ENCODE measurements at places on chromosomes 1 and 21.

GRCh38 chr1:46691997-46692790 lies 20.5 kb downstream of the TEX38 start:
- no peak for DNase-seq

- DNase-seq, result no peak
These were observed 53.2 kb downstream of the TRIM33 start for GRCh38 chr1:114457675-114458236.

DNA sequence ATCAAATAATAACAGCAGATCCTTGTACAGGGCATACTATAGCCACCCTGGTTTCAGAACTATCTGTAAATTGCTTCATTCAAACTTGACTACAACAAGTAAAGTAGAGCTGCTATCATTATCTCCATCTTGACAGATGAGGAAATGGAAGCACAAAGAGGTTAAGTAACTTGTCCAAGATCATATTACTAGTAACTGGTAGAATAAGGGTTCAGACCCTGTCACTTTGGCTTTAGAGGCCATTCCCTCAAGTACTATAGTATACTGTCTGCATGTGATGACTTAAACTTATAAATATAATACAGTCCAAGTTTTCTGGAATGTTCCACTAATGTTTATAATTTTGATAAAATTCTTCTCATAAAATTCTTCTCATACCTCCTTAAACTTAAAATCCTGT lies 24.8 kb downstream of the PGM1 start:
- no peak for DNase-seq

DNA sequence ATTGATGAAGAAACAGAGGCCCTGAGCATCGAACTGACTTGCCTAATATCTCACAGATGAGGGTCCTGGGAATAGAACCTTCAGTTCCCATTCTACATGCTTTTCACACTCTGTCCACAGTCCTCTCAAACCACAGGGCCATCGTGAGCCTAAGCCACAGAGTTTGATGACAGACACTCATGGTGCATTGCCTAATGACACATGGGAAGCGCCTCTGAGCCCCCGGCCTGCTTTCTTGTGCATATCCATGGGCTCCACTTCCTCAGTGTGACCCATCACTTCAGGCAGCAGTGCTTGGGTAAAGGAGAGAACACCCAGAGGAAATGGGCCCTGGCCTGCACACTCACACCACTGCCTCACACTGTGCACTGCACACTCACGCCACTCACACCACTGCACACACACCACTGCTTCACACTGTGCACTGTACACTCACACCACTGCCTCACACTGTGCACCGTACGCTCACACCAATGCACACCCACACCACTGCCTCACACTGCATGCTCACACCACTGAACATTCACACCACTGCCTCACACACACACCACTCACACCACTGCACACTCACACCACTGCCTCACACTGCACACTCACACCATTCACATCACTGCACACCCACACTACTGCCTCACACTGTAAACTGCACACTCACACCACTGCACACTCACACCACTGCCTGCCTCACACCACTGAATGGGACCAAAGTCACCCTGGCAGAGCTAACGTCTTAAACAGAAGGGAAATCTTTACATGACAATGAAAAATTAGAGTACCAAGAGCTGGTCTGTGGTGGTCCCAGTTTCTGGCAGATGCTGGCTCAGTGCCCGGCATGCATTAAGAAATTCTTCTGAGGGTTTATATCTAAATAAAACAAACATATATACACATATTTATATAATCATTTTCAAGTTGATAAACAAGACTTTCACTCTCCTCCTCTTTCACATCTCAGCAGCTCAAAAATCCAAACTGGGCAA lies 53.0 kb downstream of the KANK4 start:
- no peak for DNase-seq

- DNase-seq, result peak; percentile 43
These were observed 25.4 kb downstream of the PTPRC start for GRCh38 chr1:198664068-198664788.

- DNase-seq, result peak; percentile 47
These were observed 235.7 kb upstream of the RAB4A start for GRCh38 chr1:229035054-229035747.

GRCh38 chr21:25283720-25284119 lies 323.6 kb downstream of the MRPL39 start:
- peak; percentile 60 for DNase-seq

DNA sequence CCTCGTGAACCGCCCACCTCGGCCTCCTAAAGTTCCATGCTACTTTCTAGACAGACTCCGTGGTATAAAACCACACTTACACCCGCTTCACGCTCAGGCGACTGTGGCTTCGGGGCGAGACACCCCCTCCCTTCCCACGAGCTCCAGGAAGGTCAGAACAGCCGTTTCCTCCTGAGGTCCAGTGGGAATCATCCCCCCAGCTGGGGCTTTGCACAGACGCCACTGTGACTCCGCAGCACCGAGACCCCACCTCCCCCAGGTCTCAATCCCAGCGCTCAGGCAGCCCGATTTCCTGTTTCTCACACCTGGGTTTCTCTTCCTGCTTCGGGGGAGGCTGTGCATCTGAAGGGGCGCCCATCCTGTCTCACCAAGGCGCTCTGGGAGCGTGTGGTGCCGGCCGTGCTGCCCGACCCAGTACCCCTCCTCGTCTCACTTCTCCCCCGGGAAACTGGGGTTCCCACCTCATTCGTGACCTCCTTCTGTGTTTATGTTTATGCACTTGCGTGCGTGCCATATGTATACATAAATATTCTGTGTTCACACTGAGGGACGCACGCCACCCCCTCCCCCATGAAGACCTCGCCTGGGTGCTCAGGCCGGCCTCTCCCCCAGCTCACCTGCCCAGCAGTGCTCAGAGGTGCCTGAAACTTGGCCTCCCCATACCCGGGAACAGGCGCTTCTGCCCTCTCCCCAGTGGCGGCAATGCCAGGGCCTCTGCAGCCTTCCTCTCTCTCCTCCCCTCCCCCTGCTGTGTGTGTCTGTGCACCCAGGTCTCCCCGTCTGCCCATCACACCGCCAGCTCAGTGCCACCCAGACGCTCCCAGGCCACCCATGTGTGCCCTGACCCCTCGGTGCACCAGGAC lies 14.6 kb downstream of the SLC35E2B start:
- peak; percentile 88 for DNase-seq

DNA sequence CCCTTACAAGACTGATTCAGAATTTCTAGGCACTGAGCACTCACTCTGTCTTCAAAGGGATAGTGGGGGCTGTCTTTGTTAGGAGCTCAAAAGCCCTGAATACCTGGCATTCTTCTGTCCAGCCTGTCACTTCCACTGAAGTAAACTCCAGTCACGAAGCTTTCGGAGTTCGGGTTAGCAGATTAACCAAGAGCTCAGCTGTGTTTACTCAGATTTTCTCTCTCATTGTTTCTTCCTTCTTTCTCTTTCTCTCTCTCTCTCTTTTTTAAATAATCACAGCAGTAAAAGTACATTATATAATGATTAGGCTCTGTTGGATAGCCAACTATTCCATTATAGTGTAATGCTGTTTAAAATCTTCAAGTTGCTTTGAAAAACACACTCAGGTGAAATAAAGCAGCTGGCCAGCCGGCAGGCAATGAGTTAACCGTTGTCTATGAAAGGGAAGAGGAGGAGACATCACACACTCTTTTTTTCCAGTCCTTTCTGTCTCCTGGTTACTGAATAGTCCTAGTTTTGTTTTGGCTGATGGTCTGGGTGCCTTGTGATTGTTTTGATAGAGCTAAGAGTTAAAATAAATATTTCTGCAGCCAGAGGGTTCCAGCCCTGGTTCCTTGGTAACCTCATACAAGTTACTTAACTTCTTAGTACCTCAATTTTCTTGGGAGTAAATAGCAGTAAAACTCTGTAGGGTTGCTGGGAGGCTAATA lies 89.8 kb downstream of the ADSS2 start:
- no peak for DNase-seq

DNA sequence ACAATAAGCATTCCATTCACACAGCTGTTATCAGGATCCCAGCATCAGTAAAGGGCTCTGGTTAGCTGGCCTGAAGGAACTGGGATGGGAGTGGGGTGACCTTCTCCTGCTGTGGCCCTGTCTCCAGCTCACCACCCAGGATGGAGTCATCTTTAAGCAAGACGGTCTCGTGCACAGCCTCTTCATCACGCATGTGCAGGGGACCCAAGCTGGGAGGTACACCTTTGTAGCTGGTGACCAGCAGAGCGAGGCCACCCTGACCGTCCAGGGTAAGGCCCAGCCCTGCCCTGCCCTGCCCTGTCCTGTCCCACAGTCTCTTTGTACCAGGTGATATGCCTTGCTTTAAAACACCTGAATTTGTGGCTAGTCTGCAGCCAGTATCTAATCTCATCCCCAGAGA lies 24.3 kb downstream of the IGFN1 start:
- DNase-seq, result no peak

GRCh38 chr1:17795836-17796645 lies 40.9 kb downstream of the ACTL8 start:
- no peak for DNase-seq

GRCh38 chr1:22673486-22674409 lies 20.7 kb downstream of the C1QB start:
- peak; percentile 56 for DNase-seq

DNA sequence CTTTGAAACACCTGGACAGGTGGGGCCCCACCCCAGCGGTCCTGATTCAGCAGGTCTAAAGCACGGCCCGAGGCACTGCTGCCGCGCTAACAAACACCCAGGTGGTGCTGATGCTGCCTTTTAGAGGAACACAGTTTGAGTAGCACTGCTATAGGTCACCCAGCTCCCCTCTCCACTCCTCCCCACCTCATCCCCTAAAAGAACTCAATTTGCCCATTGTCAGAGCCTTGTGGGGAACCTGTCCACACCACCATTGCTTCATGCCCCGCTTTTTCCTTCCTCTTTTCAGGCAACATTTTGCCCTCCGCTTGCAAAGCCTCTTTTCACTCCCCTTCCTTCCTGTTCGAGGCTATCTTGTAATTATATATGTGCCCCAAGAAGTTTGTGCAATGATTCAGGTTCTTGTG lies 26.2 kb upstream of the PADI4 start:
- DNase-seq, result no peak

GRCh38 chr1:119467219-119467618 lies 39.8 kb upstream of the HSD3B1 start:
- DNase-seq, result no peak

DNA sequence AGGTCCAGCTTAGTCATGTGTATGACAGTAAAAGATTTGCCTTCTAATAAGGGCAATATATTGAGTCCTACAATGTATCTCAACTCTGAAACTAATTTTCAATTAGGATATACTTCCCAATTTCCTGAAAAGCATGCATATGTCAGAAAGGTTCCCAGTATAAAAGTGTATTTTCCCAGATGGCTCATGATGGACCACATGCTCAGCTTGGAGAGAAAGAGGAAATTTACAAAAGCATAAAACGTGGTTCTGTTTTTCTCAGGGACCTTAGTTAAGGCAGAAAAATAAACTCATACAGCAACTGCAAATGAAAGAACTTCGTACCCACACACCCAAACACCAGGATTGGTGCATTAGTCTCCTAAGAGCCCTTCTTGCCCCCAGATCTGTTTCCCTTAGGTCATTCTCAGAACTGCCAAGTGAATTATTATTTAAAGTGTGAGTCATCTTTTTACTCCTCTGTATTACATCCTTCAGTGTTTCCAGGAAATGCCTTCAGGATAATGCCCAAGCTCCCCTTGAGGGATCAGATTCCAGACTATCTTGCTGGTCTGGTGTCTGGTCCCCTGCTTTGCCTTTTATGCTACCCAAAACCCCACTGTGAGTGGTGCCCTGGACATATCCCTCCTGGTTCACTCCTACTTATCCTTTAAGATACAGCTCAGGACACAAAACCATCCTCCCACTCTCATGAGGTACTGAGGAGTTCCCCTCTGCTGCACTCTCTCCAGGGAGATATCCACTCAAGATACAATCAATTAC lies 57.4 kb downstream of the SSX2IP start:
- DNase-seq, result no peak

- no peak for DNase-seq
These were observed 126.4 kb upstream of the GADD45A start for GRCh38 chr1:67558449-67559193.

DNA sequence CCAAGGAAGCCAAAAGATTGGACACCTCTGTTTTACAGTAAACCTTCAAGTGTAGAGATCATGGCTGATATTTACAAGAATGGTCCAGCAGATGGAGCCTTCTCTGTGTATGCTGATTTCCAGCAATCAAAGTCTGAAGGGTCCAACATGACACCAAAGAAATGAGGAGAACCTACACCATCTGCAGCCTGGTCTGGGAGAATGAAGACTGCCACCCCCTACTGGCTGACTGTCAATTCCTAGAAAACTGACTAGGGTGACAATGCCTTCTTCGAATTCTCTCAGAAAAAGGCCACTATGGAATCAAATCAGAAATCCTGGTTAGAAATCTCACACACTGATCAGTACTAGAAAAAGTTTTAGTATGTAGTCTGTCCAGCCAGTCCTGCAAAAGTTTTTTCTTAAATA lies 83.3 kb downstream of the CDC42BPA start:
- DNase-seq, result peak; percentile 83

DNA sequence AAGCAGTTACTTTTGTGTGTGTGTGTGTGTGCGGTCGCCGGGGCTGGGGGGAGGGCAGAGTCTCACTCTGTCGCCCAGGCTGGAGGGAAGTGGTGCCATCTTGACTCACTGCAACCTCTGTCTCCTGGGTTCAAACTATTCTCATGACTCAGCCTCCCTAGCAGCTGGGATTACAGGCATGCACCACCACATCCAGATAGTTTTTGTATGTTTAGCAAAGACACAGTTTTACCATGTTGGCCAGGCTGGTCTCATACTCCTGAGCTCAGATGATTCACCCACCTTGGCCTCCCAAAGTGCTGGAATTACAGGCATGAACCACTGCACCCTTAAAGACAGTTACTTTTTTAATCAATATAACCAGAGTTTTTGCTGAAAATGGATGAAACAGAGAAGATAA lies 207.0 kb downstream of the PTPRC start:
- DNase-seq, result no peak

DNA sequence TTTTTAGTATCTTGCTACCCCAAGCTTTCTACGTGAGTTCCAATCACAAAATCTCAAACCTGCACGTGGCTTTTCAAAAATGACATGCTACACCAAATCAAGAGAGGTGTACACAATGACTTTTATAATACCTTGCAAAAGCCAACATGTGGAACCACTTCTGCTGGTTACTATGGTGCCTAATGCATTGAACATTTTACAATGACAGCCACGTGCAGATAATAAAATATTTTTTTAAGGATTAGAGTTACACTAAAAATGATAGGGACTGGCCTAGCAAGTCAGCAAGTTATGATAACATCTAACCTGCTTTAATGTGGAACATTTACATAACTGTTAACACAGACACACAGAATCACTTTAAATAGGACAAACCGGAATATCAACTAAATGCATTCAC lies 30.2 kb downstream of the EYA3 start:
- no peak for DNase-seq

GRCh38 chr21:14744368-14744767 lies 198.3 kb upstream of the SAMSN1 start:
- no peak for DNase-seq
